ENCODE measurements at places on chromosomes 4 and X.

GRCh38 chr4:8097141-8097541, 61.5 kb downstream of the ABLIM2 start:
- no peak for DNase-seq

GRCh38 chrX:21725496-21725895, 32.4 kb downstream of the SMPX start:
- no peak for DNase-seq

- peak; percentile 97 for DNase-seq
These were observed at the start of gene PYURF for GRCh38 chr4:88523325-88524129. Gene PYURF, minus strand, starts transcription at chr4:88523776. Its CDS starts 76 bp downstream, at chr4:88523700.

GRCh38 chr4:186764457-186764856, 40.8 kb upstream of the FAT1 start:
- DNase-seq: no peak

DNA sequence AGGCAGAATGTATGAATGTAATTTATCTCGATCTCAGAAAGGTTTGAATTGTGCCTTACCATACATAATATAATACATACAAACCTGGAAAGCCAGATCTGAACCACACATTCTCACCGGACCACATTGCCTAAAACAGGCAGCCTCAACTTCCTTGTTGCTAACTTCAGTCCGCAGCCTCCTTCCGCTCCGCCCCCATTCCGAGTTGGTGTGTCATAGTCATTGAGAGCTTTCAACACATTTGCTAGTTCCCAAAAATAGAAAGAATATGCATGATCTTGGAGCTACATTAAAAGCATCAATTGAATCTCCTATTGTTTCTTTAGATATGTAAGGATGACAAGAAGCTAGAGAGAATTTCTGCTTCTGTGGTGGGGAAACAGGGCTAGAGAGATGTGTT, 127.2 kb downstream of the ARHGEF9 start:
- no peak for DNase-seq

DNA sequence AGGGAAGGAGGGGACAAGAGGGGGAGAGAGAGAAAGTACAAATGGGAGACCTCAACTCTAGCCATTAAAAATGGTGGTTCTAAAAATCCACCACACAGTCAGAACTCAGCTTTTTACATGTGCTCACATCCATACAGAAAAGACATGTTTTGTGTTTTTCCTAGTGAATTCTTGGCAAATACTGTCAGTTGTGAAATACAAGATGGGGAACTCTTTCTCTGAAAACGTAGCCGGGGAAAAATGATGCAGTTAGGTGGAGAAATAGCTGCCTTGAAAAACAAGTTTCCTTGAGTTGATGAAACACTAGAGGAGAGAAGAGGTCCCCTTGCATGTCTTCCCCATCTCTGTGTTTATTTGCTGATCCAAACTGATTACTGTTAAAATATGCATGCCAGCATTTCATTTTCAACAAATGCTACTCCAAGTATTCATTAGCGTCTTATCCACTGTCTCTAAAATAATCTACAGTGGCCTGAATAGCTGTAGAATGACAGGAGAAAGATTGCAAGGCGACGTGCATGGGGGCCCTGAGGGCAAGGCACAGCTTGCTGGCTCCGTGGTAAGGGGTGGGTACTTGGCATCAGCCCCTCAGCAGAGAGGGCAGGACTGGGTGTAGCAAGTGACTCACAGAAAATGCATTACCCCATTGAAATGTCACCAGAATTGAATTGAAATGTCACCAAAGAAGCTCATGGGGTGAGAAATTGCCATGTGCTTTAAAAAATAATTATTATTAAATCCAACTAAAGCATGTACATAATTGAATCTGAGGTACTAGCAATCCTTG, 48.1 kb upstream of the TBL1X start:
- no peak for DNase-seq

GRCh38 chrX:87846956-87847355, 329.4 kb downstream of the KLHL4 start:
- DNase-seq: no peak

DNA sequence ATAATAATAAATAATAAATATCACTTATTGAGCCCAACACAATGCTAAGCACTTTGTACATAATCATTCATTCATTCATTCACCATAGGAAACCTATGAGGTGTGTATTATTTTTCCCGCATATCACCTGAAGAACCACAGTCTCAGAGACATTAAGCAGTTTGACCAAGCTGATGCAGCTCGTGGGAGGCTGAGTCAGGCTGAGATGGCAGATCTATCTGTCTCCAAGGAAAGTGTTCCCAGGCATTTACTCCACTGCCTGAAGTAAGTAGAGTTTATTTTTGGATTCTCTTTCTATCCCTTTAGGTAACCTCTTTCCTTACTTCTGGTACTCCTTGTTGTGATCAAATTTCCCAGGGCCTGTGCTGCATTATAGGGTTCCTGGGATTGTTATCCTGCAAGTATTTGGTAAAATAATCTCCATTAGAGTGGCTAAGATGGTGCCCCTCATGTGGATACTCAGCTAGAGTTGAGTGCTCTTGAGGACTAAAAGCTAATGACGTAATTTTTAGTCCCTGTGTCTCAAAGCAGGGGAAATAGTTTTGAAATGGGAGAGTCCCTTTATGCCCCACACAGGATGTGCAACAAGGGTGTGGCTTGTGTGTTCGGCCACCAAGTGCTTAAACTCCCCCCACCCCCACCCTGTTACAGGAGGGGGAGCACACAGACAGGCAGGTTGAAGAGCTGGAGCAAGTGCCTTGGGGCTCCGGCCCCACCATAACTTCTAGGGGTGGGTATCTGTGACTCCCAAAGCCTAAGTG, 467.0 kb downstream of the STIM2 start:
- no peak for DNase-seq

- DNase-seq: no peak
These were observed 27.1 kb downstream of the STAG2 start for GRCh38 chrX:123988423-123989111.

GRCh38 chr4:71400810-71401209, 62.0 kb downstream of the SLC4A4 start:
- DNase-seq: no peak

DNA sequence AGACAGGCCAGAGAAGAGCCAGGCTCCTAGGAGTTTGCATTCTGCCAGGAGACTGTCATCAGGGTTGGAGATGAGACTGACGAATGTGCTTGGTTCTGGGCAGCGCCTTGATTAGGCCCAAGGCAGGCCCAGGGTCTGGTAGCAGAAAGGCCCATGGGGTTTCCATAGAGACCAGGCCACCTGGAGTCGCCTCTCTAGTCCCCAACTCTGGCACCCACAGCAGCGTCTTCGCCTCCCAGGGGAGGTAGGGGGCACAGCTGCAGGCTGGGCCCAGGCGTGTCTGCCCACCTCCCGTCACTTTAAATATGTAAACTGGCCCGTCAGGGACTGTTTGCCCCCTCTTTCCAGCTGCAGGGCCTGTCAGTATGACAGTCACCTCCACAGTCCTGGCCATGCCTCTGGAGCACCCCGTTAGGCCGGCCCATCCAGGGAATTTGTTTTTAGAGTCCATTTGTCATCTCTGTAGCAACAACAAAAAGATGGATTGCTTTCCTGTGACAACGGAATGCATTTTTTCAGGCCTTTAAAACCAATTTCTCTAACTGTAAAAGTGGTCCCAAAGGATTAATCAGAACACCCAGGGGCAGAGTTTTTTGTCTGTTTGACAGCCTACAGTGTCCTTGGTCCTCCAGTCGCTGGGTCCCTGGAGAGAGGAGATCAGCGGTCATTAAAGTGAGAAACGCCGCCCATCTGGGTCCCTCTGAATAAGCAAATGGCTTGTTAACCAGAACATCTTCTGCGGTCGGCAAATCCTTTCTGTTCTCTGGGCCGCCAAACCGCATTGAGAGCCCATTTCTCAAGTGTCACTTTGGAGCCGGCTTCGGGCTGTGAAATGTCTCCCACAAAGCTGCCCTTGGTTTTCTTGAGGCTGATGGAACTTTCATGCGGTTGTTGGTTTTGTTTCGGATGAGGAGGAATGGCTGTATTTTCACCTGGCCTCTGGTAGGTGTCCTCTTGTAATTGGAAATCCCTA, 153.0 kb upstream of the PSAPL1 start:
- no peak for DNase-seq

GRCh38 chrX:40224658-40225057, 126.9 kb upstream of the BCOR start:
- no peak for DNase-seq

GRCh38 chrX:48945517-48946348, 11.7 kb downstream of the OTUD5 start:
- DNase-seq: peak; percentile 40

DNA sequence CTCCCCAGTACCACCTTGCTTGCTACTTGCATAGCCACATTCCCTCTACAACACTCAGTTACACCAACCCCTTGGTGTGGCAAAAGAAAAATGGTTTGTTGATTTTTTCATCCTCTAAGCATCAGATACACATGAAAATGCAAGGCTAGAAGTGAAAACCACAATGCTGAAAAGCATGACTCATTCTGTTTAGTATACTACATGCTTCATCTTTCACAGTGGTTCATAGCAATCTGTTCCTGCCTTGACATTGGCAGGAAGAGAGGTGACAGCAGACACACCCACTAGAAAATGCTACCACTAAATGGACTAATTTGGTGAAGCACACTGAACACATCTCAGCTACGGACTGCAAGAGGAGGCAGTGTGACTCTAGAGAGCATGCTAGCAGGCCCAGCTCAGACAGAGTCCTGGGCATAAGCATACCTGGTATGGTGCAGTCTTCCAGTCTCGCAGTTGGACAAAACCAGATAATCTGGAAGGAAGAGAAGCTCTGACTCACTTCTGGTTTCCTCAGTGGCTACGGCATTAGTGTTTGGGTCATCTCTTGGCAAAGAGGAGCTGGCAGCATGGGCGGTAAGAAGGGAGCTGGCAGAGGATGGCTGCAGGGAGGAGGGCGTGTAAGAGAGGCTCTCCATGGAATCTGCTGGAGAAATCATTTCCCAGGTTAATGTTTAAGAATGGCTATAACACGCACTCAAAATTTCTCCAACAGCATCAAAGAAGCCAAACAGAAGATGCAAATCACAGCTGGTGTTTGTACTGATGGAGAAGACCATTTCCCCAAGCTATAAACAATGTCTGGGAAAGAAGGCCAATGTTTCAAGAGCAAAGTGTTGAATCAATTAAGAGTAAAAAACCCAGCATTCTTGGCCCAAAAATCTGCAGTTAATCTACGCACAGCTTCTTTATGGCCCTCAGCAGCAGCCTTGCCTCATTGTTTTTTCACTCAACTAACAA, 37.8 kb downstream of the GAB3 start:
- no peak for DNase-seq
